Activated CD8-positive, alpha-beta T cell treated with anti-CD3 and anti-CD28 coated beads for 36 hours (primary cell): ENCODE measurements at places on chromosomes 2 and 18.

DNA sequence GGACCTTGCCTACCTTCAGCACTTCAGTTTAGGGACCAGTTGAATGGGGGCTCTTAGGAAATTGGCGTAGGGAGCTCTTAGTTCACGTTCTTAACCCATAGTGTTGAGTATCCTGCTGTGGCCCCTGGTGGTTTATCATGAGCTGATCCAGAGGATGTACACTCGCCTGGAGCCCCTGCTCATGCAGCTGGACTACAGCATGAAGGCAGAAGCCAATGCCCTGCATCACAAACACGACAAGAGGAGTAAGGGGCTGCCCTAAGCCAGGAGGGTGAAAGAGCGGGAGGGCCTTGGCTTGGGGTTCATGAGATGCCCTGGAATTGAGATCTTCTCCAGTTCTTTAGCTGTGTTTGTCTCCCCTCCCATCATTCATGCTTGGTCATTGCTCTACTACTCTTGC, 2.9 kb downstream of the RETREG2 start:
- no peak for DNase-seq

- DNase-seq = no peak
These were observed 1098.9 kb upstream of the CHAC2 start for GRCh38 chr2:52668724-52669123.

DNA sequence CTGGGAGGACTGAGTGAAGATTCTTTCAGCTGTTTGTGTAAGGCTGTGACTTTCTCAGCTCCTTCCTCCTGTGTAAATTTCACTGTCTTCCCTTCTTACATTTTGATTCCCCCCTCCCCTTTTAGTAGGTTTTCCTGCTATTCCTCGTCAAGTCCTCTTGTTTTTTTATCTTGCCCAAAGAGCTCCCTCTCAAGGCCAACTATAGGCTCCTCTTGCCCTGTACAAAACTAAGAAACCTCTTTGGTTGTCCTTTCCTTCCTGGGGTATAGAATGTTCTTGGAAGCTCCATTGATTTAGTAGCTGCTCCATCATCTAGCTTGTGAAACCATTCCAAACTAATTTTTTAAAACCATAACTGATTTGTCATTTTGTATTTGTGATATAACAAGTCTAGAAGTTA, 7.3 kb downstream of the CCDC121 start:
- no peak for DNase-seq

DNA sequence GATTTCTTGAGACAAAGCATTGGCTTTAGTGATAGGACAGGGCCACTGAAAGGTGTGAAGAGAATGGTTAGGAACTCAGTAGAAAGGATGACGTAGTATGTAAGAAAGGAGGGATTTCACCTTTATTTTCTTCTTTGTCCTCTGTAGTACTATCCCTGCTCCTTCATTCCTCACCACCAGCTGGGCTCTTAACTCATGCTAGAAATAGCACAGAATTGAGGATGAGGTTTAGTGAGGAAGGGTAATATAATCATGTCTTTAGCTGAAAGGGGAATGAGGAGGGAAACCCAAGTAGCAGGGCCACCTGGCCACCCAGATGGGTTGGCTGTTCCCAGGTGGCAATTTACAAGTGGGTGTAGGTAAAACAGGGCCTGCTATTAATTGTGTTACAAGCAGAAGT, 15.2 kb downstream of the ACVR2A start:
- no peak for DNase-seq
